Right atrium auricular region (tissue), 2 donors: ENCODE measurements at places on chromosomes 1 and 21. TPM values are rescaled to one million over a fixed set of nuclear protein-coding genes. Genes with fewer than 3 reads are reported as not detected.

DNA sequence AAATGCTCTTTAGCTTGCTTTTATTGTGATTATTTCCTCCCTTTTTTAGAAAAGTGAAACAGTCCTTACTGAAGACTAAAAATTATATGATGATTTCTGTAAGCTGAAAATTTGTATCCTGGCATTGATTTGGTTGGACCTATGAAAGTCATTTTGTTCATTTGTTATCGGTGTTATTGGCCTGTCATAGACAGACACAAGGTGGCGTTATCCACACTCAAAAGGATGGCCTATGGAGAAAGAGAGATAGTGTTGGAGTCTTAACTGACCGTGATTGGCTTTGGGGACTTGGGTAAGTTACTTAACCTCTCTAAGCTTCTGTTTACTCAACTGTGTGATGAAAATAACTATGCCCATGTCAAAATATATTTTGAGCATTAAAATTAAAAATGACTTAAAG, 203.6 kb upstream of the CHODL start:
- no peaks in the 10 kb centered on the region for H3K27me3 ChIP-seq
- H3K27ac ChIP-seq = no peak overlapping the region
- H3K36me3 ChIP-seq = no peaks in the 10 kb centered on the region
- H3K4me3 ChIP-seq = no peak overlapping the region
- DNase-seq = no peak
- H3K4me1 ChIP-seq = no peaks in the 10 kb centered on the region

DNA sequence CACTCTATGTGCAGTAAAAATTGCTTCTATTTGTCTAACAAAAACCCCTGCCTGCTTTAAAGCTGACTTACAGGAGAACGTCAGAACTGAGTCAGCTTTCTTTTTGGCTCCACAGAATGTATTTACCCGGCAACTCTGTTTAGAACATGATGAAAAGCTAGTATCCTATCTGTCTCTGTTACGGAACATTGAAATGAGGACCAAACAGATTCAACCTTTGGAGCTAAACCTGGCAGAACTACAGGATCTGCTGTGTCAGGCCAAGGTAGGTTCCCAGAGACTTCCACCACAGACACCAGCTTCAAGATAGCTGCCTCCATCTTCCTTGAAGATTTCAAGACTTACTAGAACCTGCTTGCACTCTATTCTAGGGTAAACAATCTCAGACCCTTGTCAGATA, 132.6 kb downstream of the MACF1 start:
- DNase-seq = no peak
- no peak overlapping the region for H3K27ac ChIP-seq
- H3K27me3 ChIP-seq = no peaks in the 10 kb centered on the region
- H3K36me3 ChIP-seq = peaks cover 88% of the 10 kb centered on the region
- H3K4me1 ChIP-seq = no peaks in the 10 kb centered on the region
- no peak overlapping the region for H3K4me3 ChIP-seq

DNA sequence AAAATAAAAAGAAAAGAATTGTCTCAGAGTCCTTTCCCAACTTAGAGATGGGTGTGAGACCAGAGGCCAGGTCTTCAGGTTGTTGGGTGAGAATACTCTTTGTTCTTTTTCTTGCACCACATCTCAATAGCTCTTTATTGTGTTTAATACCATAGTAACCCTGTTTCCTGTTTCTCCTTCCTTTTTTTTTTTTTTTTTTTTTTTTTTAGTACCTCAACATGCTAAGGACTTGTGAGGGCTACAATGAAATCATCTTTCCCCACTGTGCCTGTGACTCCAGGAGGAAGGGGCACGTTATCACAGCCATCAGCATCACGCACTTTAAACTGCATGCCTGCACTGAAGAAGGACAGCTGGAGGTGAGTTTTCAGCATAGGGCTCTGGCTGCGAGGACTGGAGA, 24.4 kb downstream of the CELF3 start:
- peaks cover 4% of the 10 kb centered on the region for H3K4me1 ChIP-seq
- H3K4me3 ChIP-seq = no peak overlapping the region
- no peak overlapping the region for H3K27ac ChIP-seq

- H3K4me3 ChIP-seq = no peak overlapping the region
- no peaks in the 10 kb centered on the region for H3K27me3 ChIP-seq
- H3K4me1 ChIP-seq = no peaks in the 10 kb centered on the region
- H3K27ac ChIP-seq = no peak overlapping the region
Observed at GRCh38 chr1:3270403-3271245, 183.8 kb upstream of the ARHGEF16 start.

Gene ADAMTSL4
- 21.9 TPM for total RNA-seq

DNA sequence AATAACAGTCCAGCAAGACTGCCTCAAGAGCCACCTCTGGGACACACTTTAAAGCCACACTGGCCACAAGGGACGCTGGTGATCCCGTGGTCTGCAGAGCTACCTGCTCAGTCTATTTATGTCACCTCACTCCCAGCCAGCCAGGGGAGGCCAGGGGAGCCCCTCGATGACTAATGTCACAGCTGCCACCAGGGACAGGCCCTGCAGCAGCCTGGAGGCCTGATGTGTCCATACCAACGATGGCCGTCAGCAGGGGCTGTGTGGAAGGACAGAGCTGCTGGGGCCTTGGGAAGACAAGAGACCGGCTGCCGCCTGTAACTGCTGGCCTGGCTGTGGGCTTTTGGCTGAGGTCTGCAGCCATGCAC, 71.0 kb downstream of the SIK1 start:
- no peaks in the 10 kb centered on the region for H3K4me1 ChIP-seq
- no peaks in the 10 kb centered on the region for H3K36me3 ChIP-seq
- DNase-seq = no peak
- H3K27ac ChIP-seq = no peak overlapping the region
- H3K4me3 ChIP-seq = no peak overlapping the region
- no peaks in the 10 kb centered on the region for H3K27me3 ChIP-seq
